Activated CD4-positive, alpha-beta T cell treated with anti-CD3 and anti-CD28 coated beads, Interleukin-2, amount 10 ng/mL, durations not matched to agents 24 days and 14 days (primary cell): ENCODE measurements at places on chromosomes 13 and 19. TPM values are rescaled to one million over a fixed set of nuclear protein-coding genes. Genes with fewer than 3 reads are reported as not detected.

Gene CDX2
- not detected in 2 replicates for total RNA-seq

Gene ZNF829
- 4.8 TPM in 2 replicates for total RNA-seq

Gene KIR2DL1
- not detected in 2 replicates for total RNA-seq

Gene CYP2A6
- total RNA-seq, result not detected in 2 replicates
